ENCODE measurements at places on chromosomes 1 and 21.
A peak's percentile ranks its signal among the peaks of the same experiment; 100 is the strongest.

- no peak for DNase-seq
Observed at GRCh38 chr1:119660253-119661083, 12.4 kb upstream of the ZNF697 start.

DNA sequence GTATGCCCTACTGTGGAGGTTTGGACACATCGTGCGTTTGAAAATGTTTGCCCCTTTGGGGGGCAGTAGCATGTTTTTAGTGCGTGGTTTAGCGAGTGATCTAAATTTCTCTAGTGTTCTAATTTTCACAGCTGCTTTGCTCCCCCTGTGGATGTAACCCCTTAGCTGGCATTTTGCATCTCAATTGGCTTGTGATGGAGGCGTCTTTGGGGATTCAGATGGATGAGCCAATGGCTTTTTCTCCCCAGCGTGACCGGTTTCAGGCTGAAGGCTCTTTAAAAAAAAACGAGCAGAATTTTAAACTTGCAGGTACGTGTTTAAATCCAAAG is 836 bp downstream of the CDC7 start:
- DNase-seq = no peak

GRCh38 chr1:19209439-19209989 is 552 bp downstream of the UBR4 start:
- peak; percentile 82 for DNase-seq

DNA sequence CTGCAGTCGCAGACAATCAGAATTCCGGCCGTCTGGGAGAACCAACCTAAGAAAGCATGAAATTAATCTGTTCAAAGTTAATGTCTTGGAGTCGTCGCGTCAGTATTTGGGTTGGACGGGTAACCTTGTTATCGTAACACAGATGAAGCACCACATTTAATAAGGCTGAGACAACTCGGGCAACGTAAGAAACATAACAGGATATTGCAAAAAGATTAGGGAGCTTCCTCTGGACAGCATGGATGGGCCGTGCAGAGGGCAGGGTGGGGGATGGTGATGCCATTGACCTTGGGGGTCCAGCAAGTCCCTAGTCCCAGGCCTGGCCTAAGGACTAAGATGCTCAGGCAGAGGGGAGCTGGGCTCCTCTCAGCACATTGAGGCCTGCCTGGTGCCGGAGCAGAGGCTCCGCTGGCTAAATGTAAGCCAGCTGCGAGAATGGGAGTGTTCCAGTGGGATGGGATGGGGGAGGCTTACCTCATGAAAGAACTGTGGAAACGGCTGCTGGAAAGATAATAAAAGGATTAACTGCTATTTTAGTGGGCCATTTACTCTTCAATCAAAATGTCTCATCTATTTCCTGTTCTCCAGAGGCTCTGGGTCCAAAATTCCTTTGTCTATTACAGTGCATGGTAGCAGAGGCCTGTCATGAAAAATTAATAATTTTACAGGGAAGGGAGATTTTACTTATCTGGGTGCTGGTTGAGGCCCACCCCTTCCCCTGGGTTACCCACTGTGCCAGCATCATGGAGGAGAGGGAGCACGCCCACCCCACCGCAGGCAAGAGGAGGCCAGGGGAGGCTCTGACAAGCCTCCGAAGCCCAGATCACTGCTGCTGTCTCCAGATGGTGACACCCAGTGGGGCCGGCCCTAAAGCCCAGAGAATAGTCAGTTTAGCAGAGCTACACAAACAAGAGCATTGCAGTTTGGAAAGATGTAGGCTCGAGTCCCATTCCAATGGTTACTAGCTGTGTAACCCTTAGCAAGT is 131.6 kb downstream of the DMRTB1 start:
- no peak for DNase-seq

DNA sequence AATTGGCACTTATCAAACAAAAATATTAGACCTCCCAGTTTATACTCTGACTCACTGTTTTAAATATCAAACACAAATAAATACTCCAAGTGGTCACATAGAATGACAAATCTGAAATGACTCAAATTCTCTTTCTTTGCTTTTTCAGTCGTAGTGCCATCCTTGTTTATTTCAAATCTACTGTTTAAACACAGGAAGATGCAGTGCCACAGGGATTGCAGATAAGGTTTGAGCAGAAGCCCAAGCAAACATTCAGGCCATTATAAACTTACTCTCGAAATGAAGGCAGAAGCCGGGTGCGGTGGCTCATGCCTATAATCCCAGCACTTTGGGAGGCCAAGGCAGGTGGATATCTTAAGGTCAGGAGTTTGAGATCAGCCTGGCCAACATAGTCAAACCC is 255.4 kb upstream of the PLXNA2 start:
- DNase-seq = no peak

DNA sequence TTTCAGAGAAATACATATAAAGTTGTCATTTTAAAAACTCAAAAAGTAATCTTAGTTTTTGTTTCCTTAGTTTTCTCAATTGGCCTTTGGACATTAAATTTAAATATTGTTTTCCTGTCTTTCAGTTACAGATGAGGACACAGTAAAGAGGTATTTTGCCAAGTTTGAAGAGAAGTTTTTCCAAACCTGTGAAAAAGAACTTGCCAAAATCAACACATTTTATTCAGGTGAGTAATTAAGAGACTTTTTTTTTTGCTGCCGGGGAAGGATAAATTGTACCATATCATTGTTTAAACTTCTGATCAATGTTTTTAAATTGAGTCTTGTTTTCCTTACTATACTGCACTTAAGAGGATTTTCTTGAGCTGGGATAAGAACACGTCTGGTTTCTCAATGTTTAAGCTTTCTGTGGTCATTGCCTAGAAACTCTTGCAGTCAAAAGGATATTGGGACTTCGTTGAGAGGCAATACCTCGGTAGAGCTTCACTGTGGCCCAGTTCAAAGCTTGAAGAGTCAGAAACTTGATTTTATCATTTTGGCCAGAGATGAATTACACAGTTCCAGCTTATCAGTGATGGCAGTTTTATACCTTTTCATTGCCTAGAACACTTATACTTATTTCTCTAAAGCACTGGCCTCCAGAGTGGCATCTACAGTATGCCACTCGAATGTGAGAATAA is 124.9 kb upstream of the KIAA1614 start:
- no peak for DNase-seq

DNA sequence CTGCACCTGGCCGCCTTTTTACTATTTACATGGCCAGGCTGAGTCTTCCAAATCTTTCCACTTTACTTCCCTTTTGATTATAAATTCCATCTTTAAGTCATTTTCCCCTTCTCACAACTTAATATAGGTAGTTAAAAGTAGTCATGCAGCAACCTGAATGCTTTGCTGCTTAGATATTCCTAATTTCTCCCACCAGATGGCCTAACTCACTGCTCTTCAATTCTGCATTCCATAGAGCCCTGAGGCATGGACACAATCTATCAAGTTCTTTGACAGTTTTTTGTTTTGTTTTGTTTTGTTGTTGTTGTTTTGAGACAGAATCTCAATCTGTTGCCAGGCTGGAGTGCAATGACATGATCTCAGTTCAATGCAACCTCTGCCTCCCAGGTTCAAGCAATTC is 21.7 kb upstream of the FAAH start:
- DNase-seq = no peak

GRCh38 chr1:222749927-222750326 is 12.9 kb downstream of the FAM177B start:
- DNase-seq = no peak

- no peak for DNase-seq
Observed at GRCh38 chr1:160883581-160884513, 1.1 kb downstream of the ITLN1 start.

DNA sequence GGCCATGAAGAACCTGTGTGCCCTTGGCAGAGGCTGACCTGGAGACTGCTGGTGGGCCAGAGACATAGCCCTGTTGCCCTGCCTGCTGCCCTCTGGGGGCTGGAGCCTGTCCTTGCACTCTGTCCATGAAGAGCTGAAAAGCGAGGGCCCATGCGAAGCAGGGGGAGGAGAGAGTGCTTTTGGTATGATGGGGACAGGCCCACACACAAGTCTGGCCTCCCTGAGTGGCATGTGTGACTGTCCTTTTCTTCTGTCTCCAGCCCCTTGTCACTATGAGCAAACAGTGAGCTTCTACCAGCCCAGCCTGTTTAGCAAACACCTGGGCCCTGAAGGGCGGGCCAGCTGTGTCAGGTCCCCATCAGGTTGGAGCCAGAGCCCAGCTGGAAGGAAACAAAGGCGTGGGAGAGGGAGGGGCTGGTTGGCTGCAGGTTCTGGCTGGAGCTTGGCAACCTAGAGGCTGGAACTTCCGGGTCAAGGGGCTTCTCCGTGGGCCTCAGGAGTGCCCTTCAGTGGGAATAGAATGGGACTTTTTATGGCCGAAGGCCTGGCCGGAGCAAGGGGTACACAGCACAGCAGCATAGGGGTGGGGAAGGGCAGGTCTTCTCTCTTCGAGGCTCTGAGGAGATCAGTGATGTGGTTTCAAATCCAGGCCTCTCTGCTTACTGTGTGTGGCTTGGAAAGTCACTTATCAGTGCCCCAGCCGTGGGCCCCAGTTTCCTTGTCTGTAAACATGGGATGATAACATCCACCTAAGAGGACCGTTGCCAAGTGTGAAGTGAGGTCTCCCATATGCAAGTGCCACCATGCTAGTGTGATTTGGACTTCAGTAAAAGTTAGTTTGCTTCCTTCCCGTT is 14.3 kb downstream of the QSOX1 start:
- DNase-seq = peak; percentile 58

DNA sequence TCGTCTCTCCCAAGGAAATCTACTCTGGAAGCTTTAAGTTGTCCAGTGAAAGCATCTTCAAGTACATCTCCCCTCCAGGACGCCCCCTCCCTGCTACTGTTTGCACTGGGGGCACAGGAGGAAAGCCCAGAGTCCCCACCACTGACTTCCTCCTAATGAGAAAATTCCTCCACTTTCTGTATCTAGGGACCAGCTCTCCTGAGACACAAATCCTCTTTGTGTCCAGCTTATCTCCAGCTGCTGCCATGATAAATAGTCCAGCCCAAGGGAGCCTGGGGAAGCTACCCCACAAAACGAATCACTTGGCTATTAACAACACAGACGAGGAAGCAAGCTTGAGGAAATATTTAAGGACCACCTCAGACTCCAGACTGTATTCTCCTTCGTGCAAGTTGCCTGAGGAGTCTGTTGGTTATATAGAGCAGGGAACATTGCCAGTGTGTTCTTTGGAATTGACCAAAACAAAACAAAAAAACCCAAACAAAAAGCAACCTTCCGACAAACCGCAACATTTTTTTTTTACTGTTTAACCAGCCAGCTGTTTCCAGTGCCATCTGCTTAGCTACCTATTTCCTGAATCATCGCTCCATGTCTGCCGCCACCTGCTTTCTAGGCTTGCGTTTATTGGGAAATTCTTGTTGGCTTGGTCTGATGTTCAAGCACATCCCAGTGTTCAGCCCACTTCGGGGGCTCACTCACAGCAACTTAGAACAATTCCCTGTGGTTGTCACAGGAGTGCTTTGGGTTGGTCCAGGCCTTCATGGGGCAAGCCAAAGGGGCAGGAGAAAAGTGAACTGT is 7.7 kb downstream of the C1orf226 start:
- DNase-seq = no peak

DNA sequence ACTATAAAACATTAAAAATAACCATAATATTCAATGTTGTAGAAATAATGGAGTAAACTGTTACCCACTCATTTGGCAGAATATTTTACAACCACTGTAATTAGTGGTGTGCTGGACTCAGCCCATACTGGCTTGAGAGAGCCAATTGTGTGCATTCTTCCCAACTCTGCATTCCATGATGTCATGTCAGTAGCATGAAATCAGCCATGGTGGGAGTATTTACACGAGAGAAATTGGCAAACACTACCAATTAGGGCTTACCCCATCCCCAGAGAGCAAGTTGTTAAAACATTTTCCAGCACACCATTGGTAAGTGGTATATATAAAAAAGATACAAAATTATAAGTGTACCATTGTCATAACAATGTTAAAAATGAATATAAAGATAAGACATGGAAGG is 19.1 kb upstream of the QSOX1 start:
- DNase-seq = no peak

- DNase-seq = no peak
Observed at GRCh38 chr1:170305777-170306512, 160.2 kb downstream of the NTMT2 start.

- DNase-seq = peak; percentile 53
Observed at GRCh38 chr1:23108918-23109533, 59.6 kb downstream of the LUZP1 start.

DNA sequence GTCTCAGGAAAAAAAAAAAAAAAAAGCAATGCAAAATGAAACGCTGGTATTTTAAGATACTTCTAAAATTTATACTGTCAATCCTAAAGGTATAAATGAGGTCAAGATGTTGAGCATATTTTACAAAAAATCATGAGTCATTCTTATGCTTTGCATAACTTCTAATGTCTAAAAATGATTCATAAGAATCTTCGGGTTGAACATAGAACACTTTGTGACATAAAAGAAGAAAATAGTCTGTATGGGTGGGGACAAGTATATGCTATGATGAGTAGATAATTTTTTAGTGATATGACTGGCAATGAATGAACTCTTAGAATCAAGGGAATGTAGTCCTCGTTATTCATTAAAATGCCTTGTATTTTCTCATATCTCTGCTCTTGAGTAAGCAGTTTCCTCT is 416.9 kb upstream of the USP24 start:
- no peak for DNase-seq

DNA sequence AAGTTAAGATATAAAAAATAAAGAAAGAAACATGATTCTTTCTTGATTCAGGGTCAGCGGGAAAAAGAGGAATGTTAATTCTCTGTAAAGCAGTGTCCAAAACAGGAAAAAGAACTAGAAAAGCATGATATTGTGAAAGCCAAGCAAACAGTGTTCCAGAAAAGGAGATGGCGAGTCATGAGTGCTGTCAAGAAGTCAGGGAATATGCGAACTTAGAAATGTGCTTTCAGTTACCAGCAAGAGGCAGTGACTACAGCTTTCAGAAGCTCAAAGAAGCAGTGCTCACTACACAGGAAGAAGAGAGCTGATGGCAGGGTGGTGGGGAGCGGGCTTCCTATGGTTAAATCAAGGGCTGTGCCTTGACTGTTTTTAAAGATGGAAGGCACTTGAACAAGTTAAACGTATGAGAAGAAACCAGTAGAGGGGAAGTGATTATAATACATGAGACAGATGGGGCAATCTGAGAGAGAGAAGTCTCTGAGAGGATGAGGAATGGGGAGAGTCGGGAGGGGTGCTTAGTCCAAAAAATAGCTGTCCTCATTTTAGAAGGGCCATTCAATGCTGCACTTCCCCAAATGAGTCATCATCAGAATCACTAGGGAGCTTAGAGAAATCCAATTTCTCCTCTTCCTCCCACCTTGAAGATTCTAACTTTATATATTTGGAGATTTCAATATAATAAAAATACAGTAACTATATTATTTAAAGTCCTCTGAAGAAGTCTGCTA is 90.4 kb downstream of the KCNK1 start:
- no peak for DNase-seq

- DNase-seq = no peak
Observed at GRCh38 chr21:41228006-41228370, 60.0 kb downstream of the BACE2 start.

GRCh38 chr1:220791956-220792355 is 5.2 kb downstream of the MTARC1 start:
- DNase-seq = no peak
